ENCODE measurements at places on chromosomes 5 and 9. TPM values are rescaled to one million over a fixed set of nuclear protein-coding genes. Genes with fewer than 3 reads are reported as not detected.

DNA sequence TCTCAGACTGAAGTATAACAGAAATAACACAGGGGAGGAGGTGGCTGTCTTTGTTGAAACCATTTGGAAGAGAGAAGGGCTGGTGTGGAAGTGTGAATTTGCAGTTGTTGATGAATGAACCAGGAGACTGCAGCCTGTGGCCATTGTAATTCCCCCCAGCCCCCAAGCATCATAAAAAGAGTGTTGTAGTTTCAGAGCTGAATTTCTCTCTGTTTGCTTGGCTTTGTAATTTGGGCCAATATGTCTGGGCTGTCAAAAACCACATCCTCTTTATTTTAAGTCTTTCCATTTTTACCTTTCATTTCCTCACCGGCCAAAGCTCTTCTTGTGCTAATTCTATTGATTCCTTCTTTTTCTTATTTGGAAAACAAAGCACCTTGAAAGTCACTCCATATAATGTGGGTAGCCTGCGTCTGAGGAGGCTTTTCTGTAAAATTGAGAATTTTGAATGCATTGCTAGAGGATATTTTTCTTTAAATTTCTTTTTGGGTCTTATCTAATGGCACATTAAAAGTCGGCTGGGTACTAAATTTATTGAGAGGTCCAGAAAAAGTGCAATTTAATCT lies 383.3 kb downstream of the OSTF1 start:
- no peak for DNase-seq

DNA sequence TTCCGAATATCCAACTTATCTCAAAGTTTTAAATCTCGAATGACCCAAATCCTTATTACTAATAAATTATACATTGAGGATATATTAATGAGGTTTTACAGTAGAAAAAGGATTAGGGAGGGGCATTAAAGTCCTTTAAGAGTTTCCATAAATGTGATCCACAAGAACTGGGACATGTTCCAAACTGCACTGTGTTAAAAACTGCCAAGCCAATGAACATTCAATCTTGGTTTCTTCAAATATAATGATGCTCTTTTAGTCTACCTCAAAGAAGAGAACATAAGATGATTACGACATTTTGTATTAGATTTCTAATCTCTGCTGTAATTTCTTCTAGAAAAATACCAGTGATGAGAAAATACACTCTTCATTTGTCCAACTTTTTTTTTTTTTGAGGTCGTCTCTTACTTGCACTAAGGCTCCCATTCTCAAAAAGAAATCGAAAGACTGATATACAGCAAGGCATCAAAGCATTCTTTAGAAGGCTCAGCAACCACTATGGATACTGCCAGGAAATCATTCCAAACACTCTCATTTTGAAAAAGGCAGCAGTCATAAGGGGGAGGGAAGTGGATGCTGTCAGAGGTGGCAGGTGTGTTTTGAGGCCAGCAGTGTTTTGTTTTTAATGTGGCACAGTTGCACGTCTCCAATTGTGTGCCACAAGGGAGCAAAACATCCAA lies 1.7 kb downstream of the PTAR1 start:
- no peak for DNase-seq

DNA sequence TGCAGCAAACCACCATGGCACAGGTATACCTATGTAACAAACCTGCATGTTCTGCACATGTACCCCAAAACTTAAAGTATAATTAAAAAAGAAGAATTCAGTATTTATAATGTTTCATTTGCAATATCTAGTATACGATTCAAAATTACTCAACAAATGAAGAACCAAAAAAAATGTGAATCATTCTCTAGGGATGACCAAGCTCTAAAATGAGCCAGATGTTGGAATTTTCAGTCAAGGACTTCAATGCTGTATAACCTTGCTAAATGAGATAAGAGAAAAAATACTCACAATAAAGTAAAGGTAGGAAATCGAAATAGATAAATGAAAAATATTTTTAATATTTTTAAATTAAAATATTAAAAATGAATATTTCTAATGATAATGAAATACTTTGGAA lies 108.7 kb upstream of the ADRA1B start:
- no peak for DNase-seq

GRCh38 chr9:131818089-131818488 lies 78.2 kb upstream of the RAPGEF1 start:
- DNase-seq: no peak

DNA sequence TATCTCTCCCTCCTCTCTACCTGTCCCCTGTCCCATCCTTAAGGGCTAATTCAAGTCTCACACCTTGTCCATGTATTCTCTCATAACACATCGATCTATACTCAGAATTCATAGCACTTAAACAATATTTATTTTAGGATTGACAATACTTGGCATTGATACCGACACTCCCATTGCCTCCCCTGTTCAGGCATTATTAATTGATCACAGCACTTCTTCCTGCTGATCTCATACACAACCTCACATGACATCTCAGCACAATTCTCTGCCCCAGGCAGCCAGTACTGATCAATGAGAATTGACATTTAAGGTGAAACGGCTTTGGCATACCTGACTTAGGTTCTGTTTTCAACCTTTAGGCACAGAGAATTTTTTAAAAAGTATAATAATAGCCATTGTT lies 582.4 kb upstream of the BRINP1 start:
- DNase-seq: no peak

GRCh38 chr5:149666212-149666852 lies 63.8 kb upstream of the PPARGC1B start:
- DNase-seq: no peak

Gene FOXD4
- total RNA-seq: 0.30 TPM

Gene PCDHGA9
- 0.25 TPM for total RNA-seq

All from CD4-positive, alpha-beta memory T cell (primary cell).